ENCODE measurements at places on chromosomes 5 and 9.

DNA sequence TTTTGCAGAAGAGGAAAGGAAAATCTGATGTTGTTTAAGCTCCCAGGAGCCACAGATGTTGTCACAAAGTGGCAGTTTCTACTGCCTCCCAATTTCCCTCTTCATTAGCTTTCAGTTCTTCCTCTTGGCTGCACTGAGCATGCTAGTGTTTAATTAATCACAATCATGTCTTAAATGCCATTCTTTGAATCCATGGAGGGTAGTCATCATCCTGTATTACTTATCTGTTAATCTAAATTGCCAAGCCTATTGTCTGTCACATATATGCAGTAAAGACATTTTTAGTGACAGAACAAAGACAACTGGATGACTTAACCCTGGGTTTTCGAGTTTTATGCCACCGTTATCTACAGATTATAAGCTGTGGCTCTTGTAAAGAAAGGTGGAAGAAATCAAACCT is 14.7 kb downstream of the KLHL9 start:
- no peak for DNase-seq

- DNase-seq: no peak
These were observed 6.3 kb downstream of the SHB start for GRCh38 chr9:38062498-38063362.

- no peak for DNase-seq
These were observed 12.6 kb downstream of the ANKDD1B start for GRCh38 chr5:75623846-75624245.

GRCh38 chr5:141517880-141518617 is 29.2 kb downstream of the PCDHGC5 start:
- no peak for DNase-seq

- no peak for DNase-seq
These were observed 44.0 kb upstream of the LCP2 start for GRCh38 chr5:170341545-170341944.

DNA sequence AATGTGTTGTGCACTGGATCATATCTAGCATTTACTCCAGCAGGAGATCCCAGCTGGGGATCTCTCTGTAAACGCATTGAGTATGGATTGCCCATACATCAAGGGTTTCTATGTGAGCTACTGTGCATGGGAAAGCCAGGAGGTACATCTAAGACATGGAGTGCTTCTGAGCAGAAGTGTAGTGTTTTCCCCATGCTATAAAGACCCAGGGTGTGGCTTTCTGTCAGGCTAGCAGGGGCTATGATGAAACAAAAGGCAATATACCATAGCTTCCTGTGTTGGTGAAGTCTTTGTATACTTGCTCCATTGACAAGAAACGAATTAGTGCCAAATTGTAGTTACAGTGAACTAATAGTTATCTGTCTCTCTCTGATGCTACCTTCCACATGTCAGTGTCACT is 329.3 kb upstream of the TLE4 start:
- DNase-seq: no peak

GRCh38 chr5:72326306-72326649 is 6.1 kb downstream of the PTCD2 start:
- DNase-seq: no peak

DNA sequence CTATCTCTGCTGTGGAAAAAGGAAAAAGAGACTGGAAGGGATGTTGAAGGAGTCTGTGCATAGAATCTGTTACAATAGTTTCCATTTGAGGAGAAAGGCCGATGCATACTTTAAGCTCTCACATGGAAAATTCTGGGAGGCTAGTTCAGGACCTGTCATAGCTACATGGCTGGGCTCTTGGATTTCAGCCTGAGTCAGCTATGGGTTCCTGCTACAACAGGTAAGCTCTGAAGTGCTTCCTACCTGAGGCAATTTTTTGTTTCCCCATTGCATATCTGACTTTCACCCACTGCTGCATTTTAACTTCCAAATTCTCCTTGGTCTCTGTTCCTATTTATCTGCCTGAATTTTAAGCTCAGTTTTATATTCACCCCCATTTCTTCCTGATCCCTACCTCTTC is 310.7 kb downstream of the RAB3C start:
- no peak for DNase-seq

GRCh38 chr5:97728920-97729319 is 545.9 kb upstream of the RIOK2 start:
- no peak for DNase-seq

DNA sequence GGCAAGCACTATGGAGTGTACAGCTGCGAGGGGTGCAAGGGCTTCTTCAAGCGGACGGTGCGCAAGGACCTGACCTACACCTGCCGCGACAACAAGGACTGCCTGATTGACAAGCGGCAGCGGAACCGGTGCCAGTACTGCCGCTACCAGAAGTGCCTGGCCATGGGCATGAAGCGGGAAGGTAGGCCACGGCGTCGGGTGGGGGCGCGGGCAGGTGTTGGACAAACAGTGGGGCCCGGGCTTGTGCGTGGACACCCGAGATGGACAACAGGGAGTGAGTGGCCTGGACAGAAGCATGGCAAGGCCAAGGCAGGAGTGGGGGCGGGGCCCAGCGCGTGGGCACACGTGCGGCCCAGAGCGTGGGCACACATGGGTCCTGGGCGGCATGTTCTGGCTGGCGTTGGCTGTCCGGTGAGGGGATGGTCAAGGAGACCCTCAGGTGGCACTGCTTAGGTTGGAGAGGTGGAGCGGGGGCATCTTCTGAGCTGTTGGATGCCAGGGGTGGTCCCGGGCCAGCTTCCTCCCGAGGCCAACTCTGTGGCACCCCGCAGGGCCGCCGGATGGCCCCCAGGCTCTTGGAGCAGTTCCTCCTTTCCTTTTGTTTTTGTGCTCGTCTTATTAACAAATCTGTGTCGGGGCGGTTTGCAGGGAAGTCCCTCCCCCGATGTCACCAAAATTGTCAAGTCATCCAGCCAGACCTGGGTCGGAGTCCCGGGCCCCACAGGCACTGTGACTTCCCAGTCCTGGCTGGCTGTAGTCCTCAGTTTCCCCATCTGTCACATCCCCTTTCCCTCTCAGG is 82.9 kb downstream of the RXRA start:
- no peak for DNase-seq

DNA sequence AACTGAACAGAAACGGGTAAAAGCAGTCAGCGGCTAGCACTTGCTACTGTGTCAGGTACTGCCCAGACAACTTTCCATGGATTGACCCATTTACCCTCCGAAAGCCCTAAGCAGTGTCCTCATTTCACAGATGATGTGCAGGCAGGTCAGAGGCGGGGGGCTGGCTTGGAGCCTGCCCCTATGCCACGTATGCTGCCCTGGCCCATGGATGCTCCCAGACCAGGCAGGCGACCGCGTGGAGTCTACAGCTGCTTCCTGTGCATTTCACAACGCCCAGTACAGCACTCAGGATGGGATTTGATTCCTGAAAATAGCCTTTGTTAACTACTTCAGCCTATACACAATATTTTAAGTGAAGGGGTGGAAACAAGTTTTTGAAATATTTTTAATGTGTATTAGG is 202.9 kb downstream of the NXNL2 start:
- DNase-seq: no peak

DNA sequence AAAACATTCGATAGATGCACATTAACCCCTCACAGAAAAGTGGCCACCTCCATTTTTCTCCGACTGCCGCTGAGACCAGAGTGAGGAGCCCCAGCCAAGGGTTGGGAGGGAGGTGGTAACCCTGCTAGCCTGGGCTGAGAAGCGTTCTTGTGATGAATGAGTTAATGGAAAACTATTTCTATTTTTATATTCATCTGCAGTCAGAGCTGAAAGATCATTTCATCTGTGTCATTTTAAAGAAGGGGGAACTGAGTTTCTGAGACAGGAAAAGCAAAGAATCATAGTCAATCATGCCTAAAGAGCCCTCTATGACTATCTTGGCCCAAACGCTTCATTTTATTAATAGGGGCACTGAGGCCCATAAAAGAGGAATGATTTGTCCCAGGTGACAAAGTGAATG is 229.5 kb downstream of the PAPPA start:
- DNase-seq: no peak

DNA sequence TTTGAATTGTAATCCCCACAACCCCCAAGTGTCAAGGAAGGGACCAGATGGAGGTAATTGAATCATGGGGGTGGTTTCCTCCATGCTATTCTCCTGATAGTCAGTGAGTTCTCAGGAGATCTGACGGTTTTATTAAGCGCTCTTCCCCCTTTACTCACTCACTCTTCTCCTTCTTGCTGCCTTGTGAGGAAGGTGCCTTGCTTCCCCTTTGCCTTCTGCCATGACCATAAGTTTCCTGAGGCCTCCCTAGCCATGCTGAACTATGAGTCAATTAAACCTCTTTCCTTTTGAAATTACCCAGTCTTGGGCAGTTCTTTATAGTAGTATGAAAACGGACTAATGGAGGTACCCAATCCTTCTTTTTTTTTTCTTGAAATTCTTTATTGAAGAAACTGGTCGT is 2.2 kb upstream of the CEP120 start:
- DNase-seq: no peak

GRCh38 chr9:21789541-21790037 is 12.8 kb upstream of the MTAP start:
- peak; percentile 40 for DNase-seq

DNA sequence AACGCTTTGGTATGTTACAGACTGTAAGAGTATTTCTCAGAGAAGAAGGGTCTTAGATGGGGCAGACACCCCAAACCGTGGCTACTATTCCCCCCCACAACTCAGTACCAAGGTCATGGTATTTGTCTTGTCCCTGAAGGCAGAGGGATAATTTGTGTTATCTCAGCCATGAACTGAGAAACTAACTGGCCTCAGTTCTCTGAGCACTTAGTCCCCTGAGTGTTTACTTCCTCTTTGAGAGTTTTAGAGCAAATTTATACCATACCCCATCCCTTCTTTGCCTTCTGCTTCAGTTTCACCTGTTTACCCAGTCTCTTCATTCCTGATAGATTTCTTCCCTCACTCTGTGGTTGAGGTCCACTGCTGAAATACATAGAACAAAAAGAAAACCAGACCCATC is 183.9 kb downstream of the LRRC70 start:
- no peak for DNase-seq

GRCh38 chr5:149823375-149823774 is 93.3 kb downstream of the PPARGC1B start:
- DNase-seq: no peak

DNA sequence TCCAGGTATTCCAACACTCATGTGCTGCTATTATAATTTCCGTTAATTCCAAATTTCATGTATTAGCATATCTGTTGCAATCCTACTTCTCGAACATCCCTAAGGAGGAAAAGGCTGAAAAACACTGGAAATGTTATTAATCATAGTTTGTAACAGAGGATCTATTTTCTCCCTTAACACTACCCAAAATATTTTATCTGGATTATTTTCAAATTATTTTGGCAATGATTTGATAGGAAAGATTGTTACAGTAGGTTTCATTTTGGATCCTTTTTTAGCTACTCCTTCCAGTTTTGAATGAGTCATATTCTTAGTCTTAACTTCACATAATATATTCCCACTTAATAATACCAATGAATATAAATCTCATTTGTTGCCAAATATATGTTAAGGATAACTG is 13.9 kb upstream of the NAA35 start:
- DNase-seq: no peak

DNA sequence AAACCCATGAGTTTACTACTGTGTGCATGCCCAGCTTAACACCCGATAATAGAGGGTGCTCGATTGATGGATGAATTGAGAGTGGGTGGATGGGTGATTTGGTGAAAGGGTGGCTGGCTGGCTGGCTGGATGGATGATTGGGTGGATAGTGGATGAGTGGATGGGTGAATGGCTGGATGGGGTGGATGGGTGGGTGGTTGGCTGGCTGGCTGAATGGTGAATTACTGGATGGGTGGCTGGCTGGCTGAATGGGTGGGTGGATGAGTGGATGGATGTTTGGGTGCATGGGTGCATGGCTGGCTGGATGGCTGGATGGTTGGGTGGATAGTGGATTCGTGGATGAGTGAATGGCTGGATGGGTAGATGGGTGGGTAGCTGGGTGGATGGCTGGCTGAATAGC is 201.1 kb downstream of the IRX1 start:
- no peak for DNase-seq

GRCh38 chr9:82490019-82490499 is 501.5 kb downstream of the SPATA31D1 start:
- DNase-seq: no peak

GRCh38 chr5:141669520-141669919 is 12.5 kb downstream of the ARAP3 start:
- no peak for DNase-seq

DNA sequence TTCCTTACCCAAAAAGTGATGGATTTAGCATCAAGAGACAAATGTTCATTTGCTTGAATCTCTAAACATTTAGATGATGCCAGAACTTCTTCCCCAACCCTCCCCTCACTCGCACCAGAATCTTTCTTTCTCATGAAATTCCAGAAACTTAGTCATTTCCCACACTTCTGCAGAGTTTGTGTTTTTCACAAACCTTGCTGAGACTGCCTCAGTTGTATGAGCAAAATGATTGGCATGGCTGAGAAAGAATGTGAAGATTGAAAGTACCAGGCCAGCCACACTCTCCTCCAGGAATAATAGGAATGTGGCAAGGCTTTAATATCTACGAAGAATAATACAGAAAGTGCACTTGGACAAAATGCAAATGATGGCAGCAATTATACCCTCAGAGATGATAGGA is 428.3 kb upstream of the CDH6 start:
- DNase-seq: no peak

DNA sequence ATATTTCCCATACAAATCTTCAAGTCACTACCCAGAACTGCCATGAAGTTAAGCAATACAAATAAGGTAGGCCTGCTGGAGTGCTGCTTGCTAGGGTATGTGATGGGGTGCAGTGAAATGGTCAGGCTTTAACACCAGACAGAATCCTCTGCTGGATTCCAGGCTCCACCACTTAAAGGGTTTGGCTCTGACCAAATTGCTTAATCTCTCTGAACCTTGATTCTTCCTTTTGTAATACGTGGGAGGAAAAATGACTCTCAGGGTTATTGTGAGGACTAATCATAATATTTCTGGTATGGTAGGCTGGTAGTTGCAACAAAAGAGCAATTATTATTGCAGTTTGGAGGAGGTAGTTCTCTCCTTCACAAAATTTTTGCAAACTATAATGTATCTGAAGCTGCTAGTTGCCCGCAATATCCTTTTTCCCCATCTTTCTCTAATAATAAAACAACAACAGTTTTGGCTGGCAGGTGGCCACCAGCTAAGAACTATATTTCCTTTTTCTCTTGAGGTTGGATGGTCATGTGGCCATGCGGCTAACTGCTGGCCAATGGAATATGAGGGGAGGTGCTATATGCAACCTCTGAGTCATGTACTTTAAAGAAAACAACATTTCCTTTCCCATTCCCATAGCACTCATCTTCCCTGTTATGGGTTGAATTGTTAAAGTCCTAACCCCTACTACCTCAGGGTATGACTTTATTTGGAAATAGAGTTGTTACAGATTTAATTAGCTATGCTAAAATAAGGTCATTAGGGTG is 44.1 kb downstream of the CCL28 start:
- no peak for DNase-seq
